Stimulated activated CD8-positive, alpha-beta memory T cell treated with anti-CD3 and anti-CD28 coated beads, Interleukin-7, amount 100 ng/mL, for 1 hour (primary cell): ENCODE measurements at places on chromosomes 1 and 21.

DNA sequence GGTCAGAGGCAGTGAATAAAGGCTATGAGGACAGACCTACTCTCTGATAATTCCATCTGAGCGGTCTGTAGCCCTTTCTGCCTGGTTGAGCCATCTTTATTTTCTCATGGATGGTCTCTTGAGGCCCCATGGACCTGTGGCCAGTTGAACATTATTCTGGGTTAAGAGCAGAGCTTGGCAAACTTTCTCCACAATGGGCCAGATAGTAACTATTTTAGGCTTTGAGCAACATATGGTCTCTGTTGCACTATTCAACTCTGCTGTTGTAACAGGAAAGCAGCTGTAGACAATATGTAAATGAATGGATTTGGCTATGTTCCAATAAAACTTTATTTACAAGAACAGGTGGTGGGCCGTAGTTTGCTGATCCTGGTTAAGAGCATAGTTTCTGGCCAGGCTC lies 62.7 kb downstream of the KAZN start:
- DNase-seq: no peak

GRCh38 chr1:235563513-235564061 lies 59.3 kb upstream of the B3GALNT2 start:
- no peak for DNase-seq

DNA sequence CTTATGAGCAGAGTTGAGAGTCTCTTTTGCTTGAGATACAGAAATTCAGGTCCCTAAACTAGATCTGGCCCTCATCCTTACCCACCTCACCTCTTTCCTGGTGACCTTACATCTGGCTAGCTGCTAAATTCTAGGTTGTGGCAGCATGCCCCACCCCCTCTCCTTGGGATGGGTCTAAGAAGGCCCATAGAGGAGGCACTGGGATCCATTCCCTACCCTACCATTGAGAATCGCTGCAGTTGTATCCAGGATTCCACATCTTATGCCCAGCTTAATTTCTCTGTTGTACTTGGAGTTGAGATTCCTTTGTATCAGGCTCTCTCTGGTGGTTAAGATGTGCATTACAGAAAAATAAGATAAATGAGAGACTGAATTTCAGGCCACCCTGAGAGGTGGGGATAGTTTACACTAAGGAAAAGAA lies 9.5 kb upstream of the TMEM39B start:
- DNase-seq: no peak

- no peak for DNase-seq
Measured at GRCh38 chr1:241270016-241270415, 87.0 kb downstream of the RGS7 start.

DNA sequence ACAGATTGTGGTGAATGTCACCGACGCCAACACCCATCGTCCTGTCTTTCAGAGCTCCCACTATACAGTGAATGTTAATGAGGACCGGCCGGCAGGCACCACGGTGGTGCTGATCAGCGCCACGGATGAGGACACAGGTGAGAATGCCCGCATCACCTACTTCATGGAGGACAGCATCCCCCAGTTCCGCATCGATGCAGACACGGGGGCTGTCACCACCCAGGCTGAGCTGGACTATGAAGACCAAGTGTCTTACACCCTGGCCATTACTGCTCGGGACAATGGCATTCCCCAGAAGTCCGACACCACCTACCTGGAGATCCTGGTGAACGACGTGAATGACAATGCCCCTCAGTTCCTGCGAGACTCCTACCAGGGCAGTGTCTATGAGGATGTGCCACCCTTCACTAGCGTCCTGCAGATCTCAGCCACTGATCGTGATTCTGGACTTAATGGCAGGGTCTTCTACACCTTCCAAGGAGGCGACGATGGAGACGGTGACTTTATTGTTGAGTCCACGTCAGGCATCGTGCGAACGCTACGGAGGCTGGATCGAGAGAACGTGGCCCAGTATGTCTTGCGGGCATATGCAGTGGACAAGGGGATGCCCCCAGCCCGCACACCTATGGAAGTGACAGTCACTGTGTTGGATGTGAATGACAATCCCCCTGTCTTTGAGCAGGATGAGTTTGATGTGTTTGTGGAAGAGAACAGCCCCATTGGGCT lies 3.0 kb downstream of the CELSR2 start:
- DNase-seq: no peak

DNA sequence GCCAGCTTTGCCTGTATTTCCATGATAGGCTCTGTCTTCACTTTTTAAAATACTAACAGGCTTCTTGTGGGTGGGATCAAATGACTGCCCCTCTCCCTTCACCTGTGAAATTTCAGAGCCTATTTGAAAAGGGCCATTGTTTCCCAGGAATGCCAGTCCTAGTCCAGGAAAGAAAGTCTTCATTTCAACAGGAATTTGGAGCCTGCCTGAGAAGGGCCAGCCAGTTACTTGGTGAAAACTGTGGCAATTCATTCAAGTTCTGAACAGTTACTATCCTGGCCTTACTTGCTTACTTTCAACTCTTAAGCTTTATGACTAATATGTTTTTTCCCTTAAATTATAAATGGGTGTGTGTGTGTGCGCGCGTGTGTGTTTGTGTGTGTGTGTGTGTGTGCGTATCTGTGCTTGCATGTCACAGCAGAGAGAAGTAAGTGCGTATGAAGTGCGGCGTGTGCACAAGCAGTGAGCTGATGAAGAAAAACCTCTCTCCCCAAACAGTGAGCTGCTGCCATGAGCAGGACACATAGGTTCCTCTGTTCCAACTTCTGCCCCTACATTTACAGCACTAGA lies 67.5 kb upstream of the RNPC3 start:
- DNase-seq: no peak

DNA sequence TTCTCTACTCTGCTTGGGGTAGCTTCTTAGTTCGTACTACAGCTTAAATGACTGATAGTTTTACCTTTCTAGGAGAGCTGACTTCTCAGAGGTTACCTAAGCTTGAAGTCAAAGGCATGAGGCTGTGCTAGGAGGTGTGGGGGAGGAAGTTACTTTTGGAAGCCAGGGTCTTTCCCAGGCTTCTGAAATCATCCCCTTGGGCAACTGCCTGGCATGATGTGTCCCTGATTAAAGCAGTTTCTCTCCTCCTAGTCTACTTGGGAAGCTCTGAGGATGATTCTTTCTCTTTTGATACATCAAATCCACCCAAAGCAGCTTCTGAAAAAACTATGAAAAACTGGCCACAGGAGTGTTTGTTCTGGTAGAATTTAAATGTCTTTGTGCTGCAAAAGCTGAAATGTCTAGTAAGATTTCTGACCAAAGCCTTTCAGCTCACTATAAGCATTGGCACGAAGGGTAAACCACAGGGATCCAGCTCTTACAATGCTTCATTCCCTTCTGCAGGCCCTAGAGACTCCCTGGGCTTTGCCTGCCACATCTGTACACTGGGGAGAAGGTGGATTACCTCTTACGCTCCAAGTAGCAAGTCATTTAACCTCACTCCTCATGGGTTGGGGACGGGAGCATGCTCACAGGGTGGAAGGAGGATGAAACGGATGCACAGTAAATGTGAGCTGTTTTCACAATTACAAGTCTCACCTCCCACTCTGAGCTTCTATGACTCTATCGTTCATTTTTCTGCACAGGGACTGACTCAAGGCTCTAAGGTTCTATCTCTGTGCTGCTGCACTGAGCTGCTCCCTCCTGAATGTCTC lies 59.6 kb downstream of the RUNX1 start:
- DNase-seq: no peak

GRCh38 chr1:22416555-22417454 lies 34.8 kb upstream of the ZBTB40 start:
- peak; percentile 37 for DNase-seq

- DNase-seq: no peak
Measured at GRCh38 chr1:159827549-159827948, 876 bp downstream of the SLAMF8 start.

- DNase-seq: no peak
Measured at GRCh38 chr1:143652187-143652586, 319.6 kb downstream of the FAM72C start.

- no peak for DNase-seq
Measured at GRCh38 chr1:67209521-67209920, 43.3 kb downstream of the IL23R start.

- no peak for DNase-seq
Measured at GRCh38 chr1:162110910-162111309, 41.4 kb downstream of the NOS1AP start.

GRCh38 chr1:203117611-203118575 lies 9.6 kb upstream of the ADORA1 start:
- DNase-seq: no peak

DNA sequence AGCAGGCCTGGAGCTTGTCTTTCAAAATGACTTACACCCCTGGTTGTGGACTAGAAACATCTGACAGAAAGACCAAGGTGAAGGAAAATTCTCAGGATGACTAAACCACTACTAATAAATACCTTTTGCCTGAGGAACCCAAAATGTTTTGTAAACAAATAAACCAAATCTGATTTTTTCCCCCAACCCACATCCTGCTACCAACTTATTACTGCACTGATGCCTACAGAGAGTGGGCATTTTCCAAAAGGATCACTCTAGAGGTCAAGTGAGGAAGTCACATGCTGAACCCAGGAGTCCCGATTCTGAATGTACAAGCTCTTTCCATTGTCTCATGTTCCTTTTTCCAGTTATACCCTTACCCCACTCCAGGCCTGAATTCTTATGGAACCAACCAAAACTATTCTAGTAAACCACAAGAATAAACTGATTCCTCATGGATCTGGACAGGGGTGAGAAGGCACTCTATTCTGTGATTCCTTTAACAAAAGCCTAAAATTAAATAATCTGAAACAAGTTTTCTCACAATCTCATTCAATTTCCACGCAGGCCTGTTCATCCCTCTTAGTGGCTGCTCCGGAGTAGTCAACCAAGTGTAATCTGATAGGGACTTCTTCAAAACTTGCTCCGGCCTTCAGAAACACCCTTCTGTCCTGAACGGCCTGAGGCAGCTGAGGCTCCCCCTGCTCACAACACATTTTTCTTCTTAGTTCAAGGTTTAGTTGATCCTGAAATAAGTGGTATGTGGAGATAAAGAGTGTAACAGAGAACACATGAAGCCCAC lies 1.4 kb downstream of the PI4KB start:
- no peak for DNase-seq

- no peak for DNase-seq
Measured at GRCh38 chr1:2163205-2163604, 31.4 kb downstream of the FAAP20 start.

- DNase-seq: no peak
Measured at GRCh38 chr1:14810595-14811361, 212.3 kb downstream of the KAZN start.

DNA sequence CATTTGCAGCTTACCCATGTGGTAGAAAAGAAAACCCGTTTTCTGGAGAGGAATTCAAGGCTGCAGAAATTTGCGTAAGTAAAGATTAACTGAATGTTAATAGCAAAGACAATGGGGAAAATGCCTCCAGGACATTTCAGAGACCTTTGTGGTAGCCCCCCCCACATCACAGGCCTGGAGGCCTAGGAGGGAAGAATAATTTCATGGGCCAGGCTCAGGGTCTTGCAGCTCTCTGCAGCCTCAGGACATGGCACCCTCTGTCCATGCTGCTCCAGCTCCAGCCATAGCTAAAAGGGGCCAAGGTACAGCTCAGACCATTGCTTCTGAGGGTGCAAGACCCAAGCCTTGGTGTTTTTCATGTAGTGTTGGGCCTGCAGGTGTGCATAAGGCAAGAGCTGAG lies 92.7 kb upstream of the ZNF678 start:
- DNase-seq: no peak

GRCh38 chr1:111961016-111961415 lies 28.5 kb downstream of the KCND3 start:
- no peak for DNase-seq
